ENCODE measurements at places on chromosomes 5 and 9.

DNA sequence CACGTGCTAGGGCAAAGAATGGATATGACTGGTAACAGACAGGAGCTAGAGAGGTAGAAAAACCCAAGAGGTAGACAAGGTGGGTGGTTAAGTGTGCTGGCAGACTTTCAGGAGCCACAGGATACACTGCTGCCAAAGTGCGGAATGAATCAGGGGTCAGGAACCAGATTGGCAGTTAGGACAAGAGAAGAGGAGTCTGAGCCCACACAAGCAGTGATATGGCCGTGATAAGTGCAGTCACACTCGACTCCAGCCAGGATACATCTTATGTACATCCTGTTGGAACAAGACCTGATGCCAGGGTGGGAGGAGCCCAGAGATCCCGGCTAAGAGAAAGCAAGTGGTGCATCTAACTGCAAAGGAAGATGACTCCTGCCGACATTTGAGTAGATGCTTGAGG lies 10.0 kb downstream of the SLIT3 start:
- no peak overlapping the region for H3K4me3 ChIP-seq
- H3K4me1 ChIP-seq = no peaks in the 10 kb centered on the region
- H3K27me3 ChIP-seq = no peaks in the 10 kb centered on the region
- H3K36me3 ChIP-seq = no peaks in the 10 kb centered on the region
- peak; percentile 52 for DNase-seq
- no peak overlapping the region for H3K27ac ChIP-seq

DNA sequence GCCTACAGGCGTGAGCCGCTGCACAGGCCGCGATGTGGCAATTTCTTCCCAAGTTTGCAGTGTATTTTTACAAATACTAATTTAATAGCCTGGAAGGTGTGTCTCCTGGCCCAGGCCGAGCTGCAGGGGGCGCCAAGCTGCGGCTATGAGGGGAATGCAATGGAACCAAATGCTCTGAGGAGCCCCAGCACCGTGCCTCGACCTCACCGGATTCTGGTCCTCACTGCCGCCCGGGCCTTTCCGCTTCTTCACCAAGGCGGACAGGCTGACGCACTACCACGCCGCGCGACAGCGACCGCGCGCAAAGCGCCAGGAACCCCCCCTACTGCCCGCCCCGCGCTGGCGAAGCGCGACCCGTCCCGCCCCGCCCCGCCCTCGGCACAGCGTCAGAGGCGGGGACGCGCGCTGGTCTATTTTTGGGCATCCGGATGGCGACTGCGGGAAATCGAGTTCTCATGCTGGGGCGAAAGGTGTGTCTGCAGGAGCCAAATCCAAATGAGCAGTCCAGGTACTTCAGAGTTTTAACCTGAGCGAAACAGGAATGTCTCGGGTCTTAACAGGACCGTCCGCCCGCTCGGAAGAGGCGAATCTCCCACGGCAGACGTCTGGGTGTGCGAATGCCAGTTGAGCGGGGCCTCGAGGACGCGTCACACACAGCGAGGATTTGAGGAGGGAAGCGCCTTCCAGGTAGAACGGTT lies 31.7 kb upstream of the PRXL2C start:
- no peaks in the 10 kb centered on the region for H3K27me3 ChIP-seq
- no peaks in the 10 kb centered on the region for H3K36me3 ChIP-seq
- peak; percentile 76 for DNase-seq
- H3K4me3 ChIP-seq = peak overlapping the region; percentile 43
- H3K27ac ChIP-seq = no peak overlapping the region

DNA sequence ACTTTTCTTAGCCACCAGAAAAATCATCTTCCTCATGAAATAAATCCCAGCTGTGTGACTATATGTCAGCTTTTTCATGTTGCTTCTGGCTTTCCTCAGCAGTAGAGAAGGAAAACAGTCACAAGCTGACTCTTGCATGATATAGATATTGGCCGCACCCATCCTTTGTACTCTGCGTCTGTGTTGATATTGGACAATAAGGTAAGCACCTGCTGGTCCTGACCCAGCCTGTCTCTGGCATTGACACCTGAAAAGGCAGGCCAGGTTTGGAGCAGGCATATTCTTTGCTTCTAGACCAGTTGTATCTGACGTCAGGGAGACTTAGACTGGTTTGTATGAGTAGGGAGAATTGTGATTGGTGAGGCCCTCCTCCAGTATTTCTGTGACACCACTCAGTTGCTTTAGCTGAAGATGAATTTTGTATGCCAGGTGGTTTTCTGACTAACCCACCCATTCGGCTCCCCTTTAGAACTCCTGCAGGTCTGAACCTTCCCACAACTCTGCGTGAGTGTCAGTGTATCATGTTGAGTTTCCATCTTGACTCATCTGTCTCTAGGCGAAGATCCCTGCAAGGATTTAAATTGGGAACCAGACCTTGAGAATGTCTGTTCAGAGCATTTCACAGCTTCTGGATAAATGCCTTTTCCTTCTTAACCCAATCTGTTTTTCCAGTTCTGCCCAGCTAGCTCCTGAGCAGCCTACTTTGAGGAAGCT lies 151.2 kb upstream of the RUSC2 start:
- H3K27me3 ChIP-seq = no peaks in the 10 kb centered on the region
- no peak overlapping the region for H3K4me3 ChIP-seq
- no peaks in the 10 kb centered on the region for H3K36me3 ChIP-seq
- no peak overlapping the region for H3K27ac ChIP-seq
- peaks cover 16% of the 10 kb centered on the region for H3K4me1 ChIP-seq

DNA sequence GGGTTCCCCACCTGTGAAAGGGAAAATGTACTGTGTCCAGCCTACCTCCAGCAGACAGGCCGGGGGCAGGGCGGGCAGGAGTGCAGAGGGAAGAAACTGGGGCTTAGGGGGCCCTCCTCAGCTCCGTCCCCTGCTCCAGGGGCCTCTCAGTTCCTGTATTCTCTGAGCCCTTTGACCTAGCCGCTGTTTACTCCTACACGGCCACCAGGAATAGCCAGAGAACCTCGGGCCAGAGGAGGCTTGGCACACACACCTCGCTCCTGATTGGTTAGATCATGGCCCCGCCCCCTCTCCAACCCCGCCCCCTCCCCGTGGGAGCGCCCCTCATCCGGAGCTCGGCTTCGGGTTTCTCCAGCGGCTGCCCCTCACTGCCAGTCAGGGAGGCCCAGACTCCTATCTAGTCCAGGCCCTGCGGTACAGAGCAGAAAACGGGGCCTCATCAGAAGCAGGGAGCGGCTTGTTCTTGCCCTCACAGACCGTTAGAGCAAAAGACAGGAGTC lies 2.2 kb downstream of the ST6GALNAC6 start:
- H3K4me1 ChIP-seq = peaks cover 17% of the 10 kb centered on the region
- peak overlapping the region; percentile 33 for H3K4me3 ChIP-seq
- H3K27me3 ChIP-seq = no peaks in the 10 kb centered on the region

DNA sequence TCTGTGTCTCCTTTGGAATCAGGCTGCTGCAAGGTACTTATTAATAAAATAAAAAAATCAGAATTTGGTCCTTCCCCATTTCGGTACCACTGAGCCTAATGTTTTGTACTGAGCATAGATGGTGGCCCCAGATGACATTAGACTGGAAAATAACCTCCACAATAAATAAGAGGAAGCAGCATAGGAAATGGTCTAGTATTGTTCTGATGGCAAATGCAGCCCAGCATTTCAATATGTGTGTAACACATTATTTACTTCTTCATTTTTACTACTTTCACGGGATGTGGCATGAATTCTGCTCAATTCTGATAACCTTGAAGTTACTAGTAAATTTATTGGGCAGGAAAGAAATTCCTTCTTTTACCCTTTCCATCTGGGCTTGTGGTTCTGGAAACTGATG lies 295.6 kb downstream of the ADGRV1 start:
- no peaks in the 10 kb centered on the region for H3K4me1 ChIP-seq
- DNase-seq = no peak
- no peak overlapping the region for H3K27ac ChIP-seq
- no peak overlapping the region for H3K4me3 ChIP-seq

- no peaks in the 10 kb centered on the region for H3K27me3 ChIP-seq
- H3K4me1 ChIP-seq = no peaks in the 10 kb centered on the region
- H3K4me3 ChIP-seq = no peak overlapping the region
Observed at GRCh38 chr9:100466171-100466828, 6.6 kb upstream of the TMEFF1 start.

GRCh38 chr5:106415541-106415940 lies 1255.2 kb downstream of the EFNA5 start:
- H3K4me3 ChIP-seq = no peak overlapping the region
- H3K27me3 ChIP-seq = no peaks in the 10 kb centered on the region
- DNase-seq = peak; percentile 95
- H3K36me3 ChIP-seq = no peaks in the 10 kb centered on the region

- H3K27me3 ChIP-seq = no peaks in the 10 kb centered on the region
- H3K4me1 ChIP-seq = peaks cover 4% of the 10 kb centered on the region
- no peaks in the 10 kb centered on the region for H3K36me3 ChIP-seq
- no peak for DNase-seq
Observed at GRCh38 chr9:109919736-109920408, 139.9 kb downstream of the PALM2AKAP2 start.

- no peaks in the 10 kb centered on the region for H3K36me3 ChIP-seq
- H3K4me3 ChIP-seq = no peak overlapping the region
- H3K27me3 ChIP-seq = no peaks in the 10 kb centered on the region
- no peak for DNase-seq
Observed at GRCh38 chr5:67774786-67775185, 440.8 kb upstream of the PIK3R1 start.

- no peak overlapping the region for H3K27ac ChIP-seq
- DNase-seq = no peak
- H3K4me3 ChIP-seq = no peak overlapping the region
- no peaks in the 10 kb centered on the region for H3K4me1 ChIP-seq
Observed at GRCh38 chr9:76912636-76913275, 6.8 kb upstream of the PRUNE2 start.

GRCh38 chr9:79682076-79682736 lies 110.4 kb downstream of the TLE4 start:
- no peak overlapping the region for H3K27ac ChIP-seq
- no peaks in the 10 kb centered on the region for H3K27me3 ChIP-seq
- H3K36me3 ChIP-seq = peaks cover 1% of the 10 kb centered on the region
- H3K4me3 ChIP-seq = no peak overlapping the region
- no peak for DNase-seq

DNA sequence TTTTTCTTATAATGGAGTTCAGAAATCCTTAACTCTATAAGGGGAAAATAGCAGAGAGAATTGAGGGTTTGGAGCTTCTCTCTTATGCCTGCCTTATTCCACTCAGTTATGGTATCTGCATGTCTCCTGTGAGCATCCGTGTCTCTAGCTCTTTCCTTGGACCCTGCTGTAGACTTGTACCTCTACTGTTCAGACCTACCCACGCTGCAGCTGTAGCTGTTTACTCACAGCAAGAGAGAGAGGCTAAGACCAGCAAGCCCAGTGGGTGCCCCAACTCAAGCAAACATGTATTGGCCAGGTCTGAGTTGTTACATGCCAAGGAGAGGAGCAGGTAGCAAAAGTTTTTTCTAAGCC lies 7.1 kb upstream of the PCSK1 start:
- no peak overlapping the region for H3K27ac ChIP-seq
- no peaks in the 10 kb centered on the region for H3K36me3 ChIP-seq

GRCh38 chr9:136153381-136154065 lies 34.8 kb upstream of the TMEM250 start:
- H3K27me3 ChIP-seq = peaks cover 10% of the 10 kb centered on the region
- H3K27ac ChIP-seq = no peak overlapping the region
- DNase-seq = no peak

GRCh38 chr5:159850160-159850559 lies 66.1 kb upstream of the ADRA1B start:
- H3K36me3 ChIP-seq = no peaks in the 10 kb centered on the region
- H3K4me3 ChIP-seq = no peak overlapping the region
- peak; percentile 84 for DNase-seq
- H3K4me1 ChIP-seq = peaks cover 5% of the 10 kb centered on the region
- H3K27ac ChIP-seq = no peak overlapping the region
- H3K27me3 ChIP-seq = no peaks in the 10 kb centered on the region

DNA sequence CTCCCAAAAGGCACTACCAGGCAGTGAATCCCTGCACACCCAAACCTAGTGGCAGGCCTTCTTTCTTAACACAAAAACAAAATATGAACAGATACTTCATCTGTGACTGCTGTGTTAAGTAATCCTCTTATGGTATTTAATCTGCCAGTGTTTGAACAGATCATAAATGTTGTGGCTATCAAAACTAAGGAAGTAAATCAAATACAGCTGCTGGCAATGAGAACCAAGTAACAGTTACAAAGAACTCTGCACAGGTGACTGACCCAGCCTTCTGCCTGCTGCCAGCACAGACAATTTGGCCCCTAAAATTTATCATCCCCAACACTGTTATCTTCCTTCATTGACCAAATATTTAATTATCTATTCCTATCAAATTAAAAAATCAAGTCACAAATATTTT lies 78.0 kb downstream of the GNAQ start:
- peak; percentile 28 for DNase-seq
- no peaks in the 10 kb centered on the region for H3K27me3 ChIP-seq
- peaks cover 9% of the 10 kb centered on the region for H3K4me1 ChIP-seq
- H3K27ac ChIP-seq = no peak overlapping the region
- no peak overlapping the region for H3K4me3 ChIP-seq

GRCh38 chr5:344668-345067 lies 23.2 kb downstream of the AHRR start:
- H3K4me1 ChIP-seq = peaks cover 3% of the 10 kb centered on the region
- H3K4me3 ChIP-seq = no peak overlapping the region
- DNase-seq = no peak
- H3K27ac ChIP-seq = no peak overlapping the region
- no peaks in the 10 kb centered on the region for H3K36me3 ChIP-seq

GRCh38 chr9:124839612-124840299 lies 13.5 kb upstream of the WDR38 start:
- no peaks in the 10 kb centered on the region for H3K27me3 ChIP-seq
- H3K4me3 ChIP-seq = no peak overlapping the region
- no peaks in the 10 kb centered on the region for H3K36me3 ChIP-seq
- H3K27ac ChIP-seq = no peak overlapping the region
- H3K4me1 ChIP-seq = peaks cover 8% of the 10 kb centered on the region
- peak; percentile 46 for DNase-seq

DNA sequence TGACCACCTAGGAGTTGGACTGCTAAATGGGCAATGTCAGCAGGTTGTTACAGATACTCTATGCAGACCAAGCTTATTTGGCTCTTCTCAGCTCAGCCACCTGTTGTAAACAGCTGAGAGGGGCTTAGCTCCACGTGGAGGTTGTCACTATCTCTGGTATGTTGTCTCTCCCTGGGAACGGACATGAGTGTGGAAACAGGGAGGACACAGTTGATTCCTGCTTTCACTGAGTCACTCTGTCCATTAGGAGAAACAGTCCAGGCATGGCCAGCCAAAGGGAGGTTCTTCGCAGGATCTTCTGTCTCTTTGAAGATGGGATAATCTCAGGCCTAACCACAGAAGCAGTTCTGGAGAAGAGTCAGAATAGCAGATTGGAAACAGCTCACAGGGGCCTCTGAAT lies 121.2 kb downstream of the PALM2AKAP2 start:
- peak; percentile 39 for DNase-seq
- no peaks in the 10 kb centered on the region for H3K27me3 ChIP-seq
- no peak overlapping the region for H3K4me3 ChIP-seq
- peaks cover 3% of the 10 kb centered on the region for H3K4me1 ChIP-seq
- H3K27ac ChIP-seq = no peak overlapping the region

GRCh38 chr9:90065851-90066250 lies 461.0 kb downstream of the GADD45G start:
- H3K4me1 ChIP-seq = no peaks in the 10 kb centered on the region
- H3K36me3 ChIP-seq = no peaks in the 10 kb centered on the region
- H3K4me3 ChIP-seq = no peak overlapping the region
- no peak for DNase-seq

Data from fibroblast of lung (primary cell).